ENCODE measurements at places on chromosomes 6 and 20.

DNA sequence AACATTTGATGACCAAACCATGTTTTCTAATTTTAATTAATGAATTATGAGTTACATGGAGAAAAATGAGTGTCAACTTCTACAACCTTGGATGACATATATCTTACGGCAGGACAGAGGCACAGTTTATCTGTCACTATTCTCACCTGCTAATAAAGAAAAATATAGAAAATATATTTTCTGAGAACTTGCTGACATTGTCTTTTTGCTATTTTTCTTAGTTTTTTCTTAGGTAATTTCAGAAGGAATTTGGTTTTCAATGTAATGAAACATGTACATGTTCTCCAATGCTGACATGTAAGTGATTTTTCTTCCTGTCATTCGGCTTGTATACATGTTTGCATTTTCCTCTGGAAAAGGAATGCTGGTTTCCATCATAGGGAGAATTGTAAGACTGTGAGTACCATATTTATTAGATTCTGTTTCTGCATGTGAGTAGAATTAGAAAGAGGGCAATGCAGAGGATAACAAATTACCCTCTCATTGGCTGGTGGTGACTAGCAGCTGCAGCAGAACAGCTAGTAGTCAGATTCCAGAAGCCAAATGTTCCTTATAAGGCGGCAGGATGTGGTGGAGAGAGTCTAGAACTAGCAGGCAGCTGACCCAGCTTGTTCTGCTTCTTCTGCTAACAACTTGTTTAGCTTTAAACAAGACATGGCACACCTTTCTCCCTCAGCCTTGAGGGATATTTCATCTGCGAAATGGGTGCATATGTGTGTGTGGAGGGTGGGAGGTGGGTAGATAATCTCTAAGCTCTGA, 132.8 kb upstream of the SPACA1 start:
- no peak for DNase-seq

- DNase-seq, result no peak
Measured at GRCh38 chr6:97765461-97765860, 482.4 kb upstream of the MMS22L start.

- peak; percentile 93 for DNase-seq
Measured at GRCh38 chr6:3386374-3386857, 70.4 kb downstream of the SLC22A23 start.

GRCh38 chr6:82095091-82095490, 152.5 kb downstream of the IBTK start:
- no peak for DNase-seq

- no peak for DNase-seq
Measured at GRCh38 chr20:24987873-24988835, 4.4 kb downstream of the APMAP start.

- no peak for DNase-seq
Measured at GRCh38 chr20:8154638-8155037, 22.6 kb downstream of the PLCB1 start.

DNA sequence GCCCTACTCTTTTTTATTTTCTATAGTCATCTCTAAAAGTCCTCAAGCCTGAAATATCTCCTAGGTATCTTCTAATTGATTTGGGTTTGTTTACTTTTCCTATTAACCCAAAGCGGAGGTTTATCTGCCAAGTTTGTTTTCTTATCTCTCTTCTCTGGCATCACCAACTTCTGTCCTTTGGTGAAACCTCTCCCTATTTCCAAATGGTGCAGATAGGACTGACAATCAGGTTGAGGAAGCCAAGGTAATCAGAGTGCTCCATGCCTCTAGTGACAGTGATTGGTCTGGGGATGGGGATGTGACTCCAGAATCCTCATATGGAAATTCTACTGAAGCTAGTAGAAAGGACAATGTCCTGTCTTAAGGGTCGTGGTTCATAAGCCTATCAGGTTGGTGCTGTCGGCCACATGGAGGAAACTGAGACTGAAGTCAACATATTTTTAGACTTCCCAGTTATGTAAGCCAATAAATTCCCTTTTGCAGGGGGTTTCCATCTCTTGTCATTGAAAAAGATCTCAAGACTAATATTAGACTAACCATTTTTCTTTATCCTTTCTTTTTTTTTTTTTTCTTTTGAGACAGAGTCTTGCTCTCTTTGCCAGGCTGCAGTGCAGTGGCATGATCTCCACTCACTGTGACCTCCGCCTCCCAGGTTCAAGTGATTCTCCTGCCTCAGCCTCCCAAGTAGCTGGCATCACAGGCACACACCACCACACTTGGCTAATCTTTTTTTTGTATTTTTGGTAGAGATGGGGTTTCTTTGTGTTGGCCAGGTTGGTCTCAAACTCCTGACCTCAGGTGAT, 28.0 kb downstream of the KIF6 start:
- DNase-seq, result no peak

DNA sequence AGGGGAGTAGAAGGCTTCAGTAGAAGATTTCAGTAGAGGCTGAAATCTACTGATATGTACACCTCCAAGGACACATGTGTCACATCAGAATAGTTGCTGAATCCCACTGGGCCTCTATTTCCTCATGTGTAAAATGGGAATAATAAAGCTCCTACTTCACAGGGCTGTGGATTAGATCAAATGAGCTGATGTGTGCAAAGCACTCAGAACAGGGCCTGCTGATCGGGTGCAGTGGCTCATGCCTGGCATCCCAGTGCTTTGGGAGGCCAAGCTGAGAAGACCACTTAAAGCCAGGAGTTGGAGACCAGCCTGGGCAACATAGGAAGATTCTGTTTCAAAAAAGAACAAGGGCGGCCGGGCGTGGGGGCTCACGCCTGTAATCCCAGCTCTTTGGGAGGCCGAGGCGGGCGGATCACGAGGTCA, 8.1 kb upstream of the AP5S1 start:
- DNase-seq, result no peak

DNA sequence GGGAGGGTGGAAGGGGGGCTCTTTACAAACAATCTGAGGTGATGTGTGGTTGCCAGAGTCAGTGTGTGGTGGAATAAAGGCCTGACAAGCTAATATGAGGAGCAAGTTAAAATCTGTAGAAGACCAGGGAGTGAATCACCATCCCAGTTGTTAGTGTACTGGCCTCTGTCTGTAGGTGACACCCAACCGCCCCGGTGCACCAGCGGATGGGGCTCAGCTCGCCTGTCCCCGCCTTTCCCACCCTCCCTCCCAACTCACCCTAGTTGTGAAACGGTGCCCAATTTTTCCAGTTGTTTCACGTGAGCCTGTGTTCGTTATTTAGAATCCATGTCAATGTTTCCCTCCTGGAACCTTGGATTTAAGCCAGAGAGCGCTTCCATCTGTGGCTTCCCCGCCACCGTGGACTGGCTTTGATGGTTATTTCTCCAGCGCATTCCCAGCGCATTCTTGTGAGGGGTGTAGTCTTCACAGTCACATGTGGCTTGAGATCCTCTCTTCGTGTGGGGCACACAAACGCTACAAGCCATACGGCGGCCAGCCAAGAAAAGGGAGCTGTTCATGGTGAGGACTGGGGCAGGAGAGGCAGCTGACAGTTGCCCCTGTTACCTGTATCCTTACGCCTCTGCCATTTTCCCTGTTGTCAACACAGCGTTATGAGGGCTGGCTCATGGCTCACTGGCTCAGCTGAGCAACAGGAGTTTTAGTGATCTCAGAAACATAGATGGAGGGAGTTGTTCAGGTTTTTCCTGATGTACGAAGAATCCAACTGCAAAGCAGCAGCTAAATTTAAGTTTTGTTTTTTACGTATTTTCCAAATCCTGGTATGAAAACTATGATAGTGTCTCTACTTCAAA, 137.6 kb downstream of the ZDHHC14 start:
- no peak for DNase-seq

- no peak for DNase-seq
Measured at GRCh38 chr6:104860221-104860620, 502 bp upstream of the HACE1 start.

DNA sequence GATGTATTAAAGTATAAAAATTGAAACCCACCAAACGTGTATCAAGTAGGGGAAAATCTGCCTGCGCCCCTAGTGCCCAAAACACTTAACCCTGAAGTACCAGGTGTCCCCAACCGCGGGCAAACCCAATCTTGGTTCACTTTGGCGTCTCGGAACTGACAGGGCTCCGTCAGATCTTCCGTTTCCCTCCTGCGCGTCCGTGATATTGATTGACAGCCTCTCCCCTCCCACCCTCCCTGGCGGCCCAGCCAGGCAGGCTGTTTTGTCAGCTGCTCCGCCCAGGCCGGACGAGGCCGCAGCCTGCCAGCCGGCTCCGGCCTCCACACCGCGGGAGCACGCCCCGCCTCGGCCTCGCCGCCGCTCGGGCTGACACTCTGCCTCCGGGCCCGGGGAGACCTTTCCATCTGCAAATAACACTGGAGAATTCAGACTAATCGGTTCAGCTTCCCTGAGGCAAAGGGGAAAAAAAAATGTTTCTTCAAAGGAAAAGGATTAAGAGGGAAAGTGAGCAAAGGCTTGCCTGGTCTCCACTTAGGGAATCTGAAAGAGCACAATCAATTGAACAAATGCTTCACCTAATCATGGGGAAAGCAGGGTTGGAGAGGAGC, 234.9 kb upstream of the MCHR2 start:
- peak; percentile 16 for DNase-seq

DNA sequence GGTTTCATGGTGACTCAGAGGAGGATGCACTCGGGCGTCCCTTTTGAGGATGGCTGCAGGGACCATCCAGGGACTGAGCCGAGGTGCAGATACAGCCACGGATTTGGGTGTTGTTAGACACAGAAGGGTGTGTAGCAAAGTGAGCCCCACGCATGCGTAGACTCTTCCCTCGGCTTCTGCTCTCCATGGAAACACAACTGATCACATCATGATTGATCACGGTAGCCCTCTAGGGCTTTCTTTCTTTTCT, 606 bp upstream of the ULBP1 start:
- no peak for DNase-seq

DNA sequence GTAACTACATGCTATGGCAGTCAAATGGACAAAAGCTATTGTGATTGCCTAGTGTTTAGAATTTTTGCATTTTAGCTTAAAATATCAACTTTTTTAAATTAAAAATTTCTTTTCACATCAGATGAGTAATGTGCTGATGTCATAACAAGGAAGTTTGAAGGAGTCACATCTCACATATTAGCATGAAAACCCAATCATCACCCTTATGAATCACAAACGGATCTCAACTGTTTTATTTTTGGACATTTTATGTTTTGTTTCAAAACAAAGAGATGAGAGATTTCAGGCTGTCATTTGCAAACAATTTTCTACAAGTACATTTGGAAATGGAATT, 53.6 kb upstream of the TRERF1 start:
- no peak for DNase-seq

GRCh38 chr6:76843054-76843822, 620.1 kb downstream of the HTR1B start:
- DNase-seq, result no peak

GRCh38 chr6:28897369-28897745, 26.4 kb downstream of the TRIM27 start:
- DNase-seq, result no peak

DNA sequence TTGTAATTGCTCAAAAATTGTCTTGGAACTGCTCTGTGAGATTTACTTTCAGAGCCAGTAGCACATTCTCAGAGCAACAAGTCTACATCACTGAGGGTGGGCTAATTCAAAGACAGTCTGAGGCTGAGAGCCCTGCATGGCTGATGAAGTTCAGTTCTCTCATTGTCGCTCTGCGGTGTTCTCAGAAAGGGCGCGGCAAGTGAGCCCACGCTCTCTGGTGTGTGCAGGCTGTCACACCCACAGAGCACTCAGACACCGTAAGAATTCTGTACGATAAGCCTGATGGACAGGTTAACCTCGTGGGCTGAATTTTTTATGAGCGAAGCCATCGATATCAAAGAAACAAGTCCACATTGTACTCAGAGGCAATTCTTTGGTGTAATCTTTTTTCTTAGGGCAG, 557.8 kb downstream of the HACE1 start:
- no peak for DNase-seq

DNA sequence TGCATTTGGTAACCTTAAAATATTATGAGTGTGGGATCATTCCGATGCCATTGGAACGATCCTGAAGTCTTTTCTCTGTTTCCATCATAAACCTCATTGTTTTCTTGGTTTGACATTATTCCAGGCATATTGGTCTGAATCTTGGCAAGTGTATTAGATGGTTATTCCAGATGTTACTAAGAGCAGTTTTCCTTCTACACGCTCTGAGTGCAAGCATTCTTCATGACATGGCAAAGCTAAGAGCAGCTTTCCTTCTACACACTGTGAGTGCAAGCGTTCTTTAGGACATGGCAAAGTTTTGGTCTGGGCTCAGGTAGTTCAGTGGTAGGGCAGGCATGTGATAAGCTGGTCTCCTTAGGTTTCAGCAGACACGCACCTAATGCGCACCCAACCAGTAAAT, 53.0 kb downstream of the SMOC2 start:
- DNase-seq, result no peak

- no peak for DNase-seq
Measured at GRCh38 chr6:158388727-158389126, 76.5 kb downstream of the TULP4 start.

DNA sequence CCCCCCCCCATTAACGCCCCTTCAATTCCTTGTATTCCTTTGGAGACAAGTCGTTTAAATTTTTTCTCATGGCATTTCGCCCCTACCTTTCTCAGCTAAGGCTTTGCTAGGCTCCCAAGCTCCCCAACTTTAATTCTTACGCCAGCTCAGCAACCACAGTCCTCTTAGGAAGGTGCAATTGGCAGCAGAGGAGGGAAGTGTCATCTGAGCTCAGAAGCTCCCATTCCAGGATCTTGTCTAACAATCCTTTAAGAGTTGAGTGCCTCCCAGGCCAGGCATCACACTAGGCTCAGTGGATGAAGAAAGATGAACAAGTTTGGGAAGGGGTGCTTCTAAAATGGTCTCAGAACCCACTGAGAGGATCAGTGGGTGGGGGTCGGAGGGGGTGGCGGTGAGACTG, 131.2 kb upstream of the AKAP12 start:
- DNase-seq, result no peak

- DNase-seq, result no peak
Measured at GRCh38 chr6:53273370-53273769, 75.4 kb downstream of the ELOVL5 start.

Measured in hypothalamus (tissue), 51 donors.